Stimulated activated CD8-positive, alpha-beta memory T cell treated with anti-CD3 and anti-CD28 coated beads, Interleukin-15, amount 100 ng/mL, for 48 hours (primary cell): ENCODE measurements at places on chromosomes 5 and 9.

DNA sequence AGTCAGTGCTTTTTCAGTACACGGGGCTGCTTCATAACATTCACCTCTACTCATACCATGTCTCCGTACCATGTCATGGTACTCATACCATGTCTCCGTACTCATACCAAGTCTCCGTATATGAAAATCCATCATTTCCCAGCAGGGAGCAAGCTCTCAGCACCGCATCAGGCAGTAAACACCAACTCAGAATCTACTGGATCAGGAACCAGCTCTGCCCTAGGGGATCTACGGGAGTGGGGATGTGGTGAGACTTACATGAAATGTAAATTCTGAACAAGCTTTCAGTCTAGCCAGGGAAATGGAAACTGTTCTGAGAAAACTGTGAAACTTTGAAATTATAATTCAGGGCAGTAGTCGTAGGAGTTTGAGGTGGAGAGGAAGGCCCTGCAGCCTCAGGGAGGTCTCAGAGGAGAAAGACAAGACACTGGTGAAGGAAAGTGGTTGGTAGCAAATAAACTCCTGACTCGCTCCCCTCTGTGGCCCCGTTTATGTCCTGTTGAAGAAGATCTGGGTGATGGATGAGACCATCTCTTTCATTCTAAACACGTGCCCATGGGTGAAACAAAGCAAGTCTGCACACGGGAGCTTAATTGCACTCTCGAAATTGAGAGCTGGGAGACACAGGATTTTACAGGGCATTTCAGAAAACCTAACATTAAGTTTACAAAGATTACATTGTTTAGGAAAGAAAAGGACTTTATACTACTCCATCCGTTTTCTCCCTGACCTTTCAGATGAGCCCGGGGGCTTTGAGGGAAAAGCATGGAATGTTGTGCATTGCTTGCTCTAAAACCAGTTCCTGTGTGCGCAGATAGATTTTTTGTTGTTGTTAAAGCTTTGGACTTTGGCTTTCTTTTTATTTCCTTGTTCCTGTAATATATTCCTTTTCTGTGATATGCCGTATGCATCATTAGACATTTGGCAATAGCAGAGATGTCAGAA is 26.8 kb downstream of the ACTBL2 start:
- no peak for DNase-seq

DNA sequence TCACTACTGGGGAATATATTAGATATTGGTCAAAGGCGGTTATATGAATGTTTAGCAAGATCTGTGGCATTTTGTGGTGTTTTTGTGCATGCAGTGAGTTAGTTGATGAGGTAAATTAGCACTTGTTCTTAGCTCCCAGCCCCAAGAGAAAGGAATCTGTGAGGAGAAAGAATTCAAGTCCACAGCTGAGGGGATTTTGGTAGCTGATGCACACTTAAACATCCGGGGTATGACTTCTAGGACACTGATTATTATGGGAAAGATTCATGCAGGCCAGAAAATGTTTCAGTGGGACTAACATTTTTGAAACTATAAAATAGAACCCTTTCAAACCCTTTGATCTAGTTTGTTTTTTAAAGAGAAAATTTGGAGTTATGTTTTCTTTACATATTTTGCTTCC is 118.2 kb upstream of the RPS23 start:
- DNase-seq, result no peak

DNA sequence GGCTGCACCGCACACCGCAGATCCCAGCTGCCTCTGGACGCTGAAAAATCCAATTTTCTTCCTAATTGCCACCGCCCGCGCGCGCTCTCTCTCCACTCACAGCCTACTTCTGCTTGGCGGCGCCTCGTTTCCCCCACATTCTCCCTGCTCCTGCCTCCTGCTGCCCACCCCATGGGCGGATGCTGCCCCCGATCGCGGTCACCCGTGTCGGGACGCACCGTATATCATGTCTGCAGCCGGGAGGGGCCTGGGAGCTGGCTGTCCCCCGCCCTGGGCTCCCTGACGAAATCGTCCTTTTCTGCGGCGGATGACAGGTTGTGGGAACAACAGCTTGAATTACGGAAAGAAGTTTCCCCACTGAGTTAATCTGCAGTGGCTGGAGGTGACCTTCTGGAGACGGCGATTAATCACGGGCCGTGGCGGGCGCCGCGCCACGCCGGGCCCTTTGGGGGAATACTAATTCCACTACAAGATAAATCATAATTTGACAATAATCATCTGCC is 36.3 kb upstream of the PSD2 start:
- DNase-seq, result no peak

- DNase-seq, result no peak
Measured at GRCh38 chr5:100161868-100162267, 373.3 kb upstream of the FAM174A start.

GRCh38 chr5:109908366-109908765 is 218.6 kb downstream of the MAN2A1 start:
- no peak for DNase-seq

DNA sequence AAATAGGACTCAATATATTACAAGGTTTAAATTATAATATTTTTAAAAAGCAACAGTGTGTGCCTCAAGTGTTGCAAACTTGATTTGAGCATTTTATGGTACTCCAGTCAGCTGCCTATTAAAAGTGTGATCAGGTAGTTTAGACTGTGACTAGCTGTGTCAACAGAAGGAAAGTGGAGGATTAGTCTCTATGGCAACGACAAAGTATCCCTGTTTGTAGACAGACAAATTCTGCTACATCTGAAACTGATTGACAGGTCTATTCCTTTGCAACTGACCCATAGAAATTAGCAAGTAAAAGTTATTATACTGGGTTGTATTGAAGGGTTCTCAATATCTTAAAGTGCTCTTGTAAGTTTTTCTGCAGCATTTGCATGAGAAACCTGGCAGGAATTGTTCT is 249.8 kb upstream of the ARRDC3 start:
- DNase-seq, result no peak

- DNase-seq, result no peak
Measured at GRCh38 chr9:79193501-79194223, 378.1 kb upstream of the TLE4 start.

DNA sequence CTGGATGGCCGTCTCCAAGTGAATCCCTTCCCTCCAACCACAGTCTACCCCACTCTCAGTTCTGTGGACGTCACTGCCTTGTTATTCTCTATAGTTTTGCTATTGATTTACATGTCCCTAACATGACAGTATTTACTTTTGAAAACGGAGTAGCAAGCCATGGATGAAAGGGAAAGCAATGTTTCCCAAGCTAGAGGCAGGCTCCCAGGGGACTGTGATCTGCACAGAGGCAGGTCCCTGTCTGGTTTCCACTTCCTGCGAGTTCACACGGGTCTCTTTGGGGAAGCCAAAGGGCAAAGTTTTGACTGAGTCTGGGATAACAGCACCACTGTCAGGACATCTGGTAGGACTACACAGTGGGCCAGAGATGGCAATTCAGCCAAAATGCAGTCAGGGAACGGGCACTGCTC is 12.7 kb downstream of the C9orf153 start:
- no peak for DNase-seq

DNA sequence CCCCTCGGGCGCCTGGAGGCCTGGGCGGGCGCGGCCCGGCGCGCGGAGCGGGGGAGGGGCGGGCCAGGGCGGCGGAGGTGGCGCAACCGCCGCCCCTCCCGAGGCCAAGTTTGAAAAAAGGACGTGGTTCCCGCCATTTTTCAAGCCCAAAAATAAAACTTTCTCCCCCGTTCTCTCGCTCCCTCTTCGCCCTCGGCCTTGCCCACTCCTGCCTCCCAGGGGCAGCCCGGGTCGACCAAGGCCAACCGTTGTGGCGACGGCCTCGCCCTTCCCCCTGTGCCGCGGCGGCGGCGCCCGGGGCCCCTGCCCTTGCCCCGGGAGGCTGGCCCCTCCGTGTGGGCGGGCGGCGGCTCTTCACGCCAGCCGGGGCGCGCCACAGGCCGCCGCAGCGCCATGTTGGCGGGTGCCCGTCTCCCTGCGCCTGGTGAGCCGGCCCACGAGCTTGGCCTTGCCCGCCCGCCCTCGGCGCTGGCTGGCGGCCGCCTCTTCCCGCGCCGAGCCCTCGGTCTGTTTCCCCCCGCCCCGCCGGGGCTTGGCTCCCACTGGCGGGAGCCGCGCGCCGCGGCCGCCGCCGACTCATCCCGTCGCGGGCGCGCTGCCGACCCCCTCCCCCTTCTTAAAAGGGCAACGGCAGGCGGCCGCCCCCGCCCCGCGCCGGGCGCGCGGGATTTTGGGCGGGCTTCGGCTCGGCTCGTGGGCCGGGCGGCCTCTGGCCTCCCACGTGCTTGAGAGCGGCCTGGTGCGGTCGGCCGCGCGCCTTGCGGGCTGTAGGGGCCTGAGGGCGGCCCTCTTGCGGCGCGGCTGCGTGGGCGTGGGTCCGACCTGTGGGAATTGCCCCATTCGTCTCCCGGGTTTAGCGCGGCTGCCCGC is 1.3 kb downstream of the ANP32B start:
- peak; percentile 75 for DNase-seq

DNA sequence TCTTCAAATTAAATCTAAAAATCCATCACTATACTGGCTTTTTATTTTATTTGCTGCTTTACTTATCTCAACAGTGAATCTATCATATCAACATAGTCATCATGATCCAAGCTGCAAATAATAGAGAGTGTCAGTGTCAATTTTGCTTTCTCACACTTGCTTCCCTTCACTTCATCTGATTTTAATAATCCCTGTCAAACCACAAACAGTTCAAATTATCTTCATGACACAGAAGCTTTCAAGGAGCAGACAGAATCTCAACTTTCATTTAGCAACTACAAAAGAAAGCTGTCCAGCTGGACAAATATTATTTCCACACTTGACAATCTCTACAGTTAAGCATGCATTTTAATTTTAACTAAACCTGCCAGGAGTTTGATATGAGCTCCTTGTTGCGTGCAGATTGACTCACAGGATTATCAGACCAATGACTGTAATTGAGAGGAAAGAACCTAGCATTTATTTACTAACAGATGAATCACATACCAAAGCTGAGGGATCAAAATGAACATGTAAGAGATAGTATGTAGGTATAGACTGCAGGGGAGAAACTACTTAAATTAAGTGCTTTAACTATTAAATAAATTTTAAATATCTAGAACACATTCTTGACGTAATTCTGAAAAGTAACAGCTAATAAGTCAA is 56.0 kb downstream of the KIAA0825 start:
- DNase-seq, result no peak

GRCh38 chr5:62689599-62690368 is 111.2 kb downstream of the LRRC70 start:
- no peak for DNase-seq

- DNase-seq, result no peak
Measured at GRCh38 chr5:141208478-141208877, at the start of gene PCDHB12. PCDHB12 (plus strand) TSS chr5:141208719; CDS start chr5:141208908, 189 bp downstream.

DNA sequence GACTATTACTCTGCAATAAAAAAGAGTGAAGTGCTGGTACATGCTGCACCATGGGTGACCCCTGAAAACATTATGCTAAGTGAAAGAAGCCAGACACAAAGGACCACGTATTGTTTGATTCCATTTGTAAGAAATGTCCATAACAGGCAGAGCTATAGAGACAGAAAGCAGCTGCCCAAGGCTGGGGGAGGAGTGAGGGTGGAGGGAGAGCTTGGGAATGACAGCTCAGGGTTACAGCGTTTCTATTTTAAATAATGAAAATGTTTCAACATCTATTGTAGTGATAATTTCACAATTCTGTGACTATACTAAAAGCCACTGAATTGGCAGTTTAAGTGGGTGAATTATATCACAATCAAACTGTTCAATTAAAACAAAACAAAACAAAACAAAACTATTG is 81.7 kb downstream of the MYO10 start:
- no peak for DNase-seq

DNA sequence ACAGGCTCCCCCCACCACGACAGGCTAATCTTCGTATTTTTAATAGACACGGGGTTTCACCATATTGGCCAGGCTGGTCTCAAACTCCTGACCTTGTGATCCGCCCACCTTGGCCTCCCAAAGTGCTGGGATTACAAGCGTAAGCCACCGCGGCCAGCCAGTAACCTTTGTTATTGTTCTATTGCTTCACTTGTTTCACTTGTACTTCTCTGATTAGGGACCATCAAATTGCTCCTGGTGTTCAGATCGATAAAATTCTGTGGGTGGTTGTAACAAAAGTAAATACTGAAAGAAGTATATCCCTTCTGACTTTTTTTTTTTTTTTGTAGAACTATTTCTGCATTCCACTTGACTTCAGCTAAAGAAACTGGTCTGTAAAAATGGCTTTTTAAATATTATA is 445.5 kb upstream of the CDH10 start:
- no peak for DNase-seq

DNA sequence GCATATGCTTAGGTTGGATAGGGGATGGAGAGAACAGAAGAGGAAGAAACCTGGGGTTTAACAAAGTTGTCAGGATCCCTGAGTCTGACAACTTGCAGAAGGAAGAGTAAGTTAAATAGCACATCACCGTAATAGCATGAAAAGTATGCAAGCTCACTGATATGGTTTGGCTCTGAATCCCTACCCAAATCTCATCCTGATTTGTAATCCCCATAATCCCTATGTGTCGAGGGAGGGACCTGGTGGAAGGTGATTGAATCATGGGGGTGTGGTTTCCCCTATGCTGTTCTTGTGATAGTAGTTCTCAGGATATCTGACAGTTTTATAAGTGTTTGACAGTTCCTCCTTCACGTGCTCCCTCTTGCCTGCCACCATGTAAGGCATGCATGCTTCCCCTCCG is 193.3 kb downstream of the PSAT1 start:
- DNase-seq, result no peak

DNA sequence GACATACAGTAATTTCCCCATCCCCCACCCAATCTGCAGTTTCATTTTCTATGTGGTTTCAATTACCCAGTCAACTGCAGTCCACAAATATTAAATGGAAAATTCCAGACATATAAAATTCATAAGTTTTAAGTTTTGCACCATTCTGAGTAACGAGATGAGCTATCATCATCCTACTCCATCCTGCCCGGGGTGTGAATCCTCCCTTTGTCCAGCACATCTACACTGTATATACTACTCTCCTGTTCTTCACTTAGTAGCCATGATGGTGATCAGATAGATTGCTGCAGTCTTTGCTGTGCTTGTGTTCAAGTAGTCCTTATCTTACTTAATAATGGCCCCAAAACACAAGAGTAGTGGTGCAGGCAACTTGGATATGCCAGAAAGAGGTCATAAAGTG is 11.3 kb downstream of the OXCT1 start:
- DNase-seq, result no peak

DNA sequence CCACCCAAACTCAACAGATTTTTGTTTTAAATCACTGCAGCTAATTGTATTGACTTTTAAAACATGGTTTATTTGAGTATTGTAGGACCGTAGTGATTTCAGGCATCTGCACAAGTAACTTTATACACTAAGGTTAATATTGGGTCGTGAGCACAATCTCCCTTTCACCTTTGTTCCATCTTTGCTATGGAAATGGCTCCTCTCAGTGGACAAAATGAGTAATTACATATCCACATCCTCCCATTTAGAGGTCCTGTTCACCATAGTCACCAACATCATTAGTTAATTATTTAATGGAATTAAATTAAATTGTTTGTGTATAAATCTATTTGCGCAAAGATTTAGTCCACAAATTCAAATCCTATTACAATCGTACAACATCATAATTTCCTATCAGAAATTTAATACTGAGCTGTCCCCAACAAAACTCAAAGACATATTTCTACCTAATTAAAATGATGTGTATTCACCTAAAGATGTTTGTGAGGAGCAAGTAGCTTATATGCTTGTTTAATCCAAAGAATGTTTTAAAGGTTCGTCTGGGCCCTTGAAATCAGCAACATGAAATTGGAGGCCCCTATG is 173.0 kb upstream of the DAPK1 start:
- no peak for DNase-seq

GRCh38 chr5:135491552-135492318 is 39.6 kb upstream of the TIFAB start:
- no peak for DNase-seq

GRCh38 chr5:75138689-75139088 is 86.3 kb upstream of the GCNT4 start:
- no peak for DNase-seq

- DNase-seq, result no peak
Measured at GRCh38 chr9:133761641-133762248, 23.6 kb upstream of the SARDH start.
